GM12892 (cell line): ENCODE measurements at places on chromosomes 6 and 20.

DNA sequence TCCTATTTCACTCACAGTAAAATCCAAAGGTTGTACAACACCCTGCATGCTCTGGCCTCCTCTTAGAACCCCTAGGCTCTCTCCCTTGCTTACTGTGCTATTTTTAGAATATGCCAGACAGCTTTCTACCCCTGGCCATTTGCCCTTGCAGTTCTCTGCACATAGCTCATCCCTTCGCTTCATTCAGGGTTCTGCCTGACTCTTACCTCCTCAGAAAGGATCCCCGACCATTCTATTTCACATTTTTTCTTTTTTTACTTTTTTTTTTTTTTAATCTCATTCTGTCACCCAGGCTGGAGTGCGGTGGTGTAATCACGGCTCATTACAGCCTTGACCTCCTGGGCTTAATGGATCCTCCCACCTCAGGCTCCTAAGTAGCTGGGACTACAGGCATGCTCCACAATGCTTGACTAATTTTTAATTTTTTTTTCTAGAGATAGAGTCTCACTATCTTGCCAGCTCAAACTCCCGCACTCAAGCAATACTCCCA lies 33.6 kb downstream of the COMMD7 start:
- no peak for DNase-seq

DNA sequence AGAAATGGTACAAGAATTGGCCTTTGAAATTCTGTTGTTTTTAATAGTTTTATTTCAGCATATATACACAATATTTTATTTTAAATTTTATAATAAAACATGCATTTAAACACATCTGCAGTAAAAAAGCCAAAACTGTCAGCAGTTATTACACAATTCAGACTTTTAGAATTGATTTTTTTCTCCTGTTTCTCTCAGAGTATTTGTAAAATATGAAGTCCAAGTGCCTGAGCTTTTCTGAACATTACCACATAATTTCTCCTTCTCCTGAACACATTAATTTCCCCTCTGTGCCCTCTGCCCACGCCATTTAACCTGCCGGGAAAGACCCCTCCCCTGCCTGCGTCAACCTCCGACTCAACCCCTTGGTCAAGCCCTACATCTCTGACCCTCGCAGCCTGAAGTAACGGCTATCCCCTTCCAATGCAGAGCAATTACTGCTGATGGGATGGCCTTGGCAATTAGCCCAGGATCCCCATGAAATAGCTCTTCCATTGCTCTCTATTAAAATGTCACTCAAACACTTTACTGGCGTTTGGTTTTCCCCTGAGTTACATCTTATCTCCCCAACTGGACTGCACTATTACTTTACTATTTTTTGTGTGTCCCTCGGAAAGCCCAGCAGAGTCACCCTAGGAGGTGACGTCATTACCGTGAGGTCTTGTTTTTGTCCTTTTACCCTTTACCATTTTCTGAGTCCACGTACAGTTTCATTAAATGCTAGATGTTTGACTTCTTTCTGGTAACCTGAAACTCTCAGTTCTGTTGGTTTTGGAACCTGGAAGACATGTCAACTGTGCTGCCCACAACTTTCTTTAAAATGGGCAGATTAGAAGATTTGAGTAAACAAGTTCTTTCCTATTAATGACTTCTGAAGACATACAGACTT lies 146.7 kb upstream of the TAB2 start:
- DNase-seq = no peak

DNA sequence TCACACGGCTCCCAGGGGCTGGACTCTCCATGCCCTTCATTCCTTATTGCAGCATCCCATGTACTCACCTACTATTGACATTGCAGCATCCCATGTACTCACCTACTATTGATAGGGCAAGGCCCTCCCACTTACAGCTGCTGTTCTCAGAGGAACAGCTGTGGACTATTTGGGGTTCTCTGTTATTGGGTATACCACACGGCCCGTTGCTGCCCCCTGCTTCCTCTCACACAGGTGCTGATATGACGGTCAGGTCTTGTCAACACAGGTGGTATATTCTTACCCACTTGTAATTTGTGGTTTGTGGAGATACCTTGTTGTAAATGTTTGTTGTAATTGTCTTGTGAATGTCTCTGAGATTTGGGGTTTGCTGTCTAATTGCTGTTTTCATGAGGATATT lies 18.8 kb downstream of the ALDH5A1 start:
- no peak for DNase-seq

DNA sequence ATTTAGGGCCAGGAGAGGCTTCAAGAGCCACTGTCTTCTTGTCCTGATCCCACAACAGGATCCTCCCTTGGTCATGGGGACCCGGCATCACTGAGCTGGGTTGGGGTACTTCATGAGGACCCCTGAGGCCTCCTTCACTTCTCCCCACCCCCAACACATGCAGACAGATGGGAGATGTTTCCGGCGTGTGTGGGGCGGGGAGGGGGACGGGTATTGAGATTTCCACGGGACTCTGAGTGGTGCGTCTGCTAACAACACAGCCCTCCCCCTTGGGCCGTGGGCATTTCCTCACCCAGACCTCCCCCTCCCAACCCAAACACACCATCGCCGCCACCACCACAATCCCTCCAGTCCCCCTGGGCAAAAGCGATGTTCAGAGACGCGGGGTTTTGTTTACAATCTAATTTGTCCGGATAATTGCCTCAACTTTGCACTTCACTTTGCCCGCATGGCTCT lies 906 bp upstream of the FOXP4 start:
- no peak for DNase-seq

GRCh38 chr6:163077134-163077533 lies 337.4 kb upstream of the QKI start:
- DNase-seq = no peak

GRCh38 chr6:122930252-122931180 lies 65.5 kb upstream of the CLVS2 start:
- DNase-seq = no peak

- DNase-seq = no peak
Measured at GRCh38 chr6:12340488-12340818, 50.3 kb downstream of the EDN1 start.
